ENCODE measurements at places on chromosomes 7 and 10.

GRCh38 chr7:91242097-91242844, 22.0 kb upstream of the FZD1 start:
- DNase-seq = no peak

DNA sequence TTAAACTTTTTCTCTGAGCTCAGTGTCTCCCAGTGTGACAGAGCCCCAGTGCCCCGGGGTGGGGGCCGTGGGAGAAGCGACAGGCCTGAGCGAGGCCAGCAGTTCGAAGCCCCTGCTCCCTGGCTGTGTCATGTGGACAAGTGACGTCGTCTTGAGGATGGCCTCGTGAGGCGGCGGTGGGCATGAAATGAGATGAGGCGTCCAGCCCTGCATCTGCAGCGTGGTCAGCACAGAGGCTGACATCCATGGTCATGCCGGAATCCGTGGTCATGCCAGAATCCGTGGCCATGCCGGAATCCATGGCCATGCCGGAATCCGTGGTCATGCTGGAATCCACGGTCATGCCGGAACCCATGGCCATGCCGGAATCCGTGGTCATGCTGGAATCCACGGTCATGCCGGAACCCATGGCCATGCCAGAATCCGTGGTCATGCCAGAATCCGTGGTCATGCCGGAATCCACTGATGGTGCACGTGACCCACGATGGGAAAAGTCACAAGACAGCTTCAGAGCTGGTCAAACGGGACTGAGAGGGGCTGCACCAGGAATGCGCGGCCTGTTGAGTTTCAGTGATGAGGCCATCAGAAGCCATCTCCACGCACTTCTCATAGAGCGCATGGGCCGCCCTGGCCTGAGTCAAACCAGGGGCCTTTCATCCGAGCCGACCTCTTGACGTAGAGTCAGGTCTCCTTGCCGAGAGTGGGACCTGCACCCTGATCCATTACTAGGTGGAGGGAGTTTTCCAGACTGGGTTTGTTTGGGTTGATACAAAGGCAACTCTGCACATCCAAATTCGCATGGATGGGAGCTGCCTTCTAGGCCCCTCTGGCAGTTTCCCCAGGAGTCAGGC, 342.5 kb downstream of the PTPRN2 start:
- no peak for DNase-seq

DNA sequence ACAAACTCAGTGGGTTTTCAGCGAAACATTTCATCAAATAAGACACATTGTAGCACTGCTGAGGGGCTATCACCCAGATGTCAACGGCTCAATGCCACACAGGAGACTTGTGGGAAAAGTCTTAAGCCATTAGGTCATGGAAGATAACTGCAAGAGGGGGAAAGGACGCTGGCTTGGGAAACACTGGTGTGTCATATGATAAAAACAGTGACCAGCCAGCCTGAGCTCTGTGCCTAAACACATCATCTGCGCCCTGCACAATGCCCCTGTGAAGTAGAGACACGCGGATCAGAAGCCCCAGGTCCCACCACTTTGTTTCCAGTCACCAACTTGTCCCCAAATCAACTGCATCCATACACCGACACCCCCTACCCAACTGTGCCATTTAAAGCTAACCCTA, 116.7 kb downstream of the TNS3 start:
- DNase-seq = peak; percentile 62

- DNase-seq = no peak
Measured at GRCh38 chr7:116307253-116307652, 96.9 kb downstream of the TES start.

- DNase-seq = no peak
Measured at GRCh38 chr10:21314111-21314626, 211.3 kb downstream of the SKIDA1 start.

DNA sequence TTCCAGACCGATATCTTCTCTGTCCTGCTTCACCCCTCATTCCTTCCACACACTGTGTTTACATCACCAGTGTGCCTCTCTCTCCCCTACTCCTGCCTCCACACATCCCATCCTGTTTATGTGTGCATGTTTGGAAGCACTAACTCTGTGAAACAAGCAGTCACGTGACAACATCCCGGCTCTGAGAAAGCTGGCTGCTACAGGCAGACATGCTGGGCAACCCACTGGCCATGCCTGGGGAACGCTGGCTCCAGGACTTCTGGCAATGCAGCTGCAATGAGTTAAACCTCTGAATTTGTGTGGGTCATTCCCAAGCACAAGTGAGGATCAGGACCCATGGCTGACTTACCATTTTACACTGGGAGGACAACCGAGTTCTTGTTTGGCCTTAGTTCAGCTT, 74.0 kb downstream of the WNT2 start:
- DNase-seq = no peak

- DNase-seq = no peak
Measured at GRCh38 chr7:22651036-22651435, 76.0 kb upstream of the IL6 start.

DNA sequence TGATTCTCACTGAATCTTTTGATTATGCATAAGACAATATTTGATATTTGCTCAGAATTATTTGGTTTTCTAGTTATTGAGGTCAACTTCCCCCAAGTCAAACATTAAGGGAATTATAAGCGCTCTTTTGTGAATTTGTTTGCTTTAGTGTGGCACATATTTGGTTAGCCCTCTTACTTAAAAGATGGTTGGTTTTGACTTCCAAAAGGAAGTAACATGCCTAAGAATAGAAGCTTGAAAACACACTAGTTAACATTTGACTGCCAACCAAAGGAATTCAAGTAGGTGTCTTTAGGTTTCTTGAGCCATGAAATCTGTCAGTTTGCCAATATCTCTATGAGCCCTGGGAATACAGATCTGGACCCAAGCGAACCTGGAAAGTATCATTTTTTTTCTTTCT, 24.9 kb downstream of the STEAP4 start:
- no peak for DNase-seq

DNA sequence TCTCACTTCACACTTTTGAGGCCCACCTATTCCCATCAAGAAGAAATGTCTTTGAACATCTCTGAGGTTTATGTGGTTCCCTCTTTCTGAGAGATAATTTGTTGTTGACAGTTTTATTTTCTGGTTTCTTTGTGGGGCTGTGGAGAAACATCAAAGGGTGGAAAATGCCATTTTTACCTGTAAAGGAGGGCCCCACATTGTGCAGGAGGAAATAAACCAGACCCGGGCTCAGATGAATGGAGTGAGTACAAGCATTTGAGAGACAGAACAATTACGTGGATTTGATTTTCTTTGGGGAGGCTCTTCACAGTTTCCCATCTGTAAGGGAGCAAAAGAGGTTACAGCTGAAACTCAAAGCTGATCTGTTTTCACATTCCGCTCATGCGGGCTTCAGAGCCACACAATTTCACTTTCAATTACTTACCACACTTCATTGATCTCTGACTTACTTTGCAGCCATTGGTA, 29.8 kb downstream of the ITPRIP start:
- DNase-seq = no peak

- DNase-seq = no peak
Measured at GRCh38 chr7:37601321-37601720, 82.2 kb upstream of the GPR141 start.

DNA sequence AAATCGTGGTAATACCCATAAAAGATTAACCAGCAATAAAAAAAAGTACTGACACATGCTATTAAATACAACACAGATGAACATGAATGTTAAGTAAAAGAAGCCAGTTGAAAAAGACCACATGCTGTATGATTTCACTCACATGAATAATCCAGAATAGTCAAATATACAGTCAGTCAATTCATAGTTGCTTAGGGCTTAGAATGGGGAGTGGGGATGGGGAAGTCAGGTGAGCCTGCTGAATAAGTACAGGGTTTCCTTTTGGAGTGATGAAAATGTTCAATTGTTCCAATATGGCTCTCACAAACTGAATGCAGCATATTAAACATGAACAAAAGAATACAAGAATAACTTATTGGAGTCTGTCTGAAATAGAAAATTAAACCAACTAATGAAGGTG, 1.8 kb downstream of the COA1 start:
- no peak for DNase-seq

DNA sequence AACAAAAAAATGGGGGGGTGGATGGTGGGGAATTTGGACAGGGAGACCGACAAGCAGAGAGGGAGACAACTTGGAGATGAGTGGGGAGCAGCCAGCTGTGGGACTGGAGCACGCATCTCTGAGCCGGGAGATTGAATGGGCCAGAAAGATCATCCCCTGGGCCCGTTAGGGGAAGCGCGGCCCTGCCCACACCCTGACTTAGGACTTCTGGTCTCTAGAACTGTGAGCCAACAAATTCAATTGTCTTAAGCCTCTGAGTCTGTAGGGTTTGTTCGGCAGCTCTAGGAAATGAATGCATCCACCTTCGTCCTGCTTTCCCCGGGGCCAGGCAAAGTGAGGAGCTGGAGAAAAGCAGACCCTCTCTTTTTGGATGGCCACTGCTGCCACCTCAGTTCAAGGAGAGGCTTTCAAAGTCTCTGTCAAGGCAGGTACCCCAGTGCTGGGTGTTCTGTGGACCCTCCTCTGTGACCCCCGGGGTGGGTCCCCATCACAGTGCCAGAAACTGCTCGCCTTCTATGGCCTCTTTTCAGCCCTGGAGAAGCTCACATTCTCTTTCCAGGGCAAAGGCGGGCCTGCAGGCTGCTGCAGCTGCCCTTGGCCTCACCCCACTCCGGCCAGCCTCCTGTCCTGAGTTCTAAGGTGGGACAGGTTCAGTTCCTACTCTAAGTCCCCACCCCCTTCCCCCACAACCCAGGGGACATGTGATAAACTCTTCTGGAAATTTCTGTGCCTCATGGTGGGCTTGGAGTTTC, 423.2 kb downstream of the RPS24 start:
- no peak for DNase-seq

- peak; percentile 2 for DNase-seq
Measured at GRCh38 chr7:155001756-155002410, 1.0 kb downstream of the PAXIP1 start.

GRCh38 chr7:151813445-151813844, 63.5 kb downstream of the PRKAG2 start:
- no peak for DNase-seq

- DNase-seq = no peak
Measured at GRCh38 chr10:11299125-11299524, 281.5 kb downstream of the CELF2 start.

- no peak for DNase-seq
Measured at GRCh38 chr7:151012911-151013347, 11.4 kb downstream of the ATG9B start.

DNA sequence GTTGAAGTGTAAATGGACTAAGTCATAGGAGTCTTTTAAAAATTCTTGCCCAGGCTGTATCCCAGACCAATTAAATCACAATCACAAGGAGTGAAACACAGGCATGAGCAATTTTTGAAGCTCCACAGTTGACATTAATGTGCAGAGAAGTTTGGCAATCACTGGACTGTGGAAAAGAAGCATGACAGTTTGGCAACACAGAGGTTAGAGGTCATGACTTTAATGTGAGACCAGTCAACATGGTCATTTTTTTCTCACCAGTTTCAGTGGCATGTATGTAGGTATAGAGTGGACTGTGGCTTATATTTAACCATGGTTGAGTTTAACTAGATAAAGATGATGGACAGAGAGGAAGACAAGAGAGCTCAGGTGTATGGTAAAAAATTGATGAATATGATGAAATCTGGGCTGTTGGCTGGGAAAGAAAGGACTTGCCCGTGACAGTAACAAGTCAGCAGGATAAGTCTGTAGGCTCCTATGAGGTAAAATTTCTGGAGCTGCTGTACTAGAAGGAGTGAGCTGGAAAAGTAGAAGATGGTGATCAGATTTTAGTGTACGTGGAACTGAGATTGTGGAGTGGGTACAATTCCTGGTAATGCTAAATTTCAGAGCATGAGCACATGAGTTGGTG, 432.2 kb upstream of the GHITM start:
- DNase-seq = no peak

DNA sequence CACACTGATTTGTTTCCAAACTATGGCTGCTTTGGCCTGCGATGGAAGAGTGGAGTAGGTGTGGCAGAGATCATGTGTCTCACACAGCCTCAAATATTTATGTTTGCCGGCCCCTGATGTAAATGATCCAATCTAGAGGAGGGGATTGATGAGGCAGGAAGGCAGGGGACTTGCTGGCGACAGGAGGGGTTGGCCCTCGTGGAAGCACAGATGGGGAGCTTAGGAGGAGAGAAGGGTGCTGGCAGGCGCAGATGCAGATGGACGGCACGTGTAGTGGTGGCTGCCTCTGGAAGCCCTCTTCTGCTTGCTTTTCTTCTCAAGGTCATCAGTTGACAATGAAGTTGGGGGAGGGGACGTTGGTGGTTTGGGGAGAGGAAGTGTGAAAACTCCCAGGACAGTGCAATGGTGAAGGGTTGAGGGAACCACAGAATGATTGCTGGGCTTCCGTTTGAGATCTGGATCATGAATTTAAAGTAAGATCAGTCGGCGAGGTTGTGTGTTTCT, 15.4 kb downstream of the COL13A1 start:
- peak; percentile 57 for DNase-seq

DNA sequence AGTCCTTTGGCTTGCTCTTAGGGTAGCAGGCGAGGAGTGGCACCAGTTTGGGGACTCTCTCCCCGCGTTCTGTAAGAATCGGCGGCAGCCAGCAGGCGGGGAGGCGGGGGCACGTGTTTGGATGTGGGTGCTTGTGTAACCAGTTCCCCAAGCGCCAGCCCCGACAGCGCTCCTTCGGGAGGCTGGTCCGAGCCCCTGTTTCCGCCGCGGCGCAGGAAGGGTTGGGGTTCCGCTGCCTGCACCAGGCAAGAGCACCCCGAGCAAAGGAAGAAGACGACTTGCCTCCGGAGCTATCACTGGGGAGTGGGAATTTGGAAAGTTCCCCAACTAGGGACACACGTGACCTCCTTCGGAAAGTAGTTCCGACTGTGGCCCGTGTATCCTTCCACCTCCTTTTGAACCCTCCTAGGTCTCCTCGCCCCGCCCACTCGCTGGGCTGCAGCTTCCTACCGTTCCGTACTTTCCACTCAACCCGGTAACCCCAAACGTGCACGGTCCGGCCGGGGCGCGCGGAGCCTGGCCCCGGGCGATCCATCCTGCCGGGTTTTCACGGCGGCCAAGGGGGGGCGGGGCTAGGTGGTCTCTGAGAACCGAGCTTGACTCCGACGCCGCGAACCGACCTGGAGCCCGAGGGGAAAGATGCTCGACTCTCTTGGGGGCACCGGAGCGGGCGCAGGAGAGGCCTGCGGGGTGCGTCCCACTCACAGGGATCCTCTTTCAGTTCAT, 1.2 kb downstream of the KLLN start:
- DNase-seq = peak; percentile 93

- DNase-seq = no peak
Measured at GRCh38 chr10:112294169-112294568, 11.0 kb downstream of the TECTB start.
